ENCODE measurements at places on chromosomes 11 and 22.

DNA sequence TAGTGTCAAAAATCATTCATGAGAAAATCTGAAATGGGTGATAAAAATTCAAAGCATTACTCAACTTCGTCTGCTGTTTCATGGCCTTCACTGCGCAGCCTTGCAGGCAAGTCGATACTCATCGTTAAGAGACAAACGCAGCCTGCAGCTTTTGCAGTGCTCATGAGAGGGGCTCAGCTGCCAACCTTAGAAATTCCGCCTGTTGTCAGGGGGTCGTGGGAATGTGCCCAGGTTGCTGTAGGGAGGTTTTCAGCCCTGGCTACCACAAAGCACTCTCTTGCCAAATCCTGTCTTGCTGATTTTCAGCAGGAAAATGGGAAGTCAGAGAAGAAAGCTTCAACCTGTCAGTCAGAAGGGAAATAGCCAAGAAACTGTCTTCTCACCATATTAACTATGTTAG lies 25.4 kb upstream of the GRAMD1B start:
- no peak for DNase-seq

- DNase-seq = no peak
These were observed 24.6 kb downstream of the IGHMBP2 start for GRCh38 chr11:68928136-68928880.

DNA sequence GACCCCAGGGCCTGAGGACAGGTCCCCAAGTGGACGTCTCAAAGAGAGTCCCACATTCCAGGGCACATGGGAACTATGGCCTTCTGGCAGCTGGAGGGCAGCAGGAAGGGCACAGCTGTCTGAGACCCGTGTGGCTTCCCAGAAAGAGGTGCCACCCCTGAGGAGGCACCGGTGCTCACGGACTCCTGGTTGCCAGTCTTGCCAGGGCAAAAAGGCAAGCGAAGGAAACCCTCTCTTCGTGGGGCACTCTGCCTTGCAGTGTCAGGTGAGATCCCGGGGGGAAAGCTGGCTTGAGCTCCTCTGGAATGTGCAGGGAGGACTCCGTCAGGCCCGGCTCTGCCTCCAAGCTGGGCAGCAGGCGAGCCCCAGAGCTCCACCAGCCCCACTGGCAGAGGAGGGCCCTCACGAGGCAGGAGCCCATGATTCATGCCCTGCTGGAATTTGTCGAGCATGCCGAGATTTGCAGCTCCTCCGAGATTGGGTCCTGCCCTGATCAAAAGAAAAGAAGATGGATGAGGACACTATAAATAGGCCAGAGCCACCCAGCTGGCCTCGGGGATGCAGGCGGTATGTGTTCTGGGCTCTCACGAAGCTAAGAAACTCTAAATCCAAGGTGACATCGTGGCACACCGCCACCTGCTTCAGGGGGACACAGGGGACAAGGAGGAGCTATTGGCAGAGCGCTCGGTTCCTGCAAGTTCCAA lies 9.9 kb upstream of the CELSR1 start:
- DNase-seq = peak; percentile 91

- DNase-seq = no peak
These were observed 99.1 kb upstream of the MTNR1B start for GRCh38 chr11:92870196-92870832.

- DNase-seq = no peak
These were observed 10.9 kb upstream of the YWHAH start for GRCh38 chr22:31933406-31933805.

- no peak for DNase-seq
These were observed 8.3 kb downstream of the SRSF8 start for GRCh38 chr11:95074792-95075563.

DNA sequence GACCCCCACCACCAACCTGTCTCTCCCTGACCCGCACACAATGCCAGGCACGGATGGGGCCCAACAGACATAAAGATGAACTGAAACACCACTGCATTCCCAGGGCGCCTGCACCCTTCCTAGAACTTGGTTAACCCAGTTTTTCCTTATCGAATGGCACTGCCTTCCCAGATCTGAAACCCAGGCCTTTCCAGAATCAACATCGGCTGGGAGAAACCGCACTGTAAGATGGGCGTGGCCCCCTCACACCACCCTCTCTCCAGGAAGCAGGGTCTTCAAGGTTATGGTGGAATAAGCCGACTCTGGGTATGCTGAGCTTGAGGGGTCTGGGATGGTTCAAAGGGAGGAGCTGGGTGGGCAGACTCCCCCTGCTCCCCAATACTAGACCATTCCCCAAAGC lies 23.1 kb downstream of the LRFN4 start:
- no peak for DNase-seq

DNA sequence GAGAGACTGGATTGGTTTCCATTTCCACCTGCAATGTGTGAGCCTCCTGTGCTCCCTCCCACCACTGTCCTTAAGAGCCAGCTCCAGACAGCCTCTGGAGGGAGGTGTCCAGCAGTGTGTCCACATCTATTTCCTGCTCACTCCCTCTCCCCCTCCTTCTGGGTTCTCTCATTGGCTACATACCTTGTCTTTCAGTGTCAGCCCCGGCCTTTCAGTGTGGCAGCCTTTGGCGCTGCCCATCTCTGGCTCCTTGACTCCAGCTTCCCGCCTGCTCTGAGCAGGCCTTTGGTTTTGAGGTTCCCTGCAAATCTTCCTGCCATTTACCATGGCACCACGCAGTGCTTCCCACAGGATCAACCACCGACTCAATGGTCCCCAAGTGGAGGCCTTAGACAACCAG lies 19.0 kb upstream of the PTPRJ start:
- DNase-seq = no peak

- peak; percentile 82 for DNase-seq
These were observed 658 bp upstream of the ARFGAP2 start for GRCh38 chr11:47177229-47177845.

DNA sequence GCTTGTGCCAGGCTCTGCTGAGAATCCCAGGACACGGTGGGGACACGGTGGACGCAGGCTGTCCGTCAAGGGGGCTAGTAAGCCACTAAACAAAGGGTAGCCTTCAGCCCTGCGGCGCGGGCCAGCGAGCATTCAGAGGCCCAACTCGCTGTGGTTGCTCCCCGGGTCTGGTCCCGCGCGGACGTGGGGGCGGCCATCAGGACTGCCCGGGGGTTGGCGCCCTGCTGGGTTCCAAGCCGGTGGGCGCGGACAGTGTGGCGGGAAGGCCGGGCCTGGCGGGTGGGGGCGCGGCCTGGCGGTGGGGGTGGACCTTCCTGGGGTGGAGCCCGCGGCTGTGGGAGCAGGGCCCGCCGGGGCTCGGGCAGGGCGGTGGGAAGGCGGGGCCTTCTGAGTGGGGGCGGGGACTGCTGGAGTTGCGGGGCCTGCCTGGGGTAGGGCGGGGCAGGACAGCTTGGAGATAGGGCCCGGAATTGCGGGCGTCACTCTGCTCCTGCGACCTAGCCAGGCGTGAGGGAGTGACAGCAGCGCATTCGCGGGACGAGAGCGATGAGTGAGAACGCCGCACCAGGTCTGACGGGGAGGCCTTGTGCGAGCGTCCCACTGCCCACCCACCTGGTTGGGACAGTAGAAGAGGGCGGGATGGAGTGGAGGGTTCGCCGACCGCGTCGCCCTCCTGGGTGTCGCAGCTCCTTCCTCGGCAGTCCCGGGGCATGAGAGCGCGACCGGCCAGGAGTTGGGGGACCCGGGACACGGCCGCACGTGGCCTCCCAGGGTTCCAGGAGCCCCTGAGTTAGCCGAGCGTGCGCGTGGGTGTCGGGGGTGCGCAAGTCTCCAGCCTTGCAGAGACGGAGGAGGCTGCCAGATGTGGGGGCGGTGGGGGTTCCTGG lies at the start of gene SERHL2:
Gene SERHL2, plus strand, starts transcription at position 482 of the 887 bp plus-strand sequence. Its CDS starts 65 bp downstream, at position 547.
- DNase-seq = peak; percentile 79

DNA sequence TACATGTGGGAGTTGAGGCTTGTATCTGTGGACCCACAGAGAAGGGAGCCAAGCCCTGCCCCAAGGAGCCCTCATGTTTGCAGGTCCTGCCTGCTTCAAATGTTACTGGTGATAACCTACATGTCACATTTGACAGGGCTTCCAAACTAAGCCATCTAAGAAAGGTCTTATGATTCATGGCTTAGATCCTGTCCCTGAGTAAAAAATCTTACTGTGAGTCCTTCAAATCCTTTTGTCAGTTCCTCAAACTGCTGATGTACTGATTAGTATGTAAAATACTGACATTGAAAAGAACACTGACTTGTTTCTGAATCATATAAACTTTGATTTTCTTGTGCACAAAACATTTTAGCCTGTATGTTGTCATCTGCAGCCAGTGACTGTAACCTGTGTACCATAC lies 1.0 kb upstream of the PANX1 start:
- DNase-seq = no peak

DNA sequence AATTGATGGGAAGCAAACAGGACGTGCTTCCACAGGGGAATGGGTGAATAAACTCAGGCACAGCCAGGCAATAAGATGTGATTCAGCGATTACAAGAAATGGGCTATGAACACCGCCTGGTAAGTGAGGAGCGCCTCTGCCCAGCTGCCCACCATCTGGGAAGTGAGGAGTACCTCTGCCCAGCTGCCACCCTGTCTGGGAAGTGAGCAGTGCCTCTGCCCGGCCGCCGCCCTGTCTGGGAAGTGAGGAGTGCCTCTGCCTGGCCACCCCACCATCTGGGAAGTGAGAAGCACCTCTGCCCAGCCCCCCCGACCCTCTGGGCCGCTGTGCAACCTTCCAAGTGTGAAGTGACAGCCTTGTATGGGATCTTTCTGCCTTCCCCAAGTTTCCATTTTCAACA lies 73.2 kb upstream of the PRR5 start:
- no peak for DNase-seq

GRCh38 chr11:7635708-7636107 lies 37.6 kb downstream of the CYB5R2 start:
- DNase-seq = no peak

- no peak for DNase-seq
These were observed 79.0 kb upstream of the VSTM5 start for GRCh38 chr11:93929407-93929806.

DNA sequence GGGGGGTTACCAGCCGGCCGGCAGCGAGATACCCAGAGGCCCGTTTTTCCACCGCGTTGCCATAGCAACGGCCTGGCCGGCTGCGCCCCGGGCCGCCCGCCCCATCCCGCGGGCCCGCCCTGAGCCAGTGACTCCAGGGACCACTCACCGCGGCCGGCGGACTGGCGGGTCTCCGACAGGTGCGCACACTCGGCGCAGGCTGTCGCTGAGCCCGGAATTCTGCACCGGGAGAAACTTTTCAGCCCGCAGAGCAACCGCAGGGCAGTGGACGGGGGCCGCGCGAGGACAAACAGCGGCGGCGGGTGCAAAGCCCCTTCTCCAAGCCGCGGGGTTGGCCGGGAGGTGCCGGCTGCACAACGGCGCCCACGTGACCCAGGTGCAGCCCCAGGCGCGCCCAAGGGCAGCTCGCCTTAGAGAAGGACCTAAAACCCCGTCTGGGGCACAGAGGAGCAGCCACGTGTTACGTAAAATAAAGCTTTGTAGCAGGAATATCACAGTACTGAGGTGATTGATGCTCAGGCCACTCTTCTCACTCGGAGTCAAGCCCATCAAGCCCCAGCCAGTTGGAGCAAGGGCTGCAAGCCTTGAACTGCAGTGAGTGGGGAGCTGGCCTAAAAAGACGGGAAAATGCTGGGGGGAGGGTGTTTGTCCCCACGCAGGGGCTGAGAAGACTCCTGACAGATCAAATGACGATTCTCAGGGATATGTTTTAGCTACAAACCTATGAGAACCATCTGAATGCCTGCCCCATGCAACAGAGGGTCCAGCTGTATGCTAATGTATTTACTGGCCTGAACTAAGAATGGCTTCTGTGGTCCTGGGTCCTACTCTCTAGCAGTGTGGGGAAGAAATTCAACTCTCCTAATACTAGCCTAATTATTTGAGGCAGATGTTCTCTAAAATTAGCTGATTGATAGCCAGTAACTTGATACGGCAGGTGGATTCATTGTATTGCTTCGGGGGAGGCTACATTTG lies at the start of gene STK33:
Gene STK33, minus strand, starts transcription at position 294 of the 975 bp plus-strand sequence. CDS start 119,323 bp downstream, outside the sequence.
- DNase-seq = no peak

GRCh38 chr11:69195824-69196782 lies 40.4 kb downstream of the SMIM38 start:
- no peak for DNase-seq

GRCh38 chr11:119120639-119121007 lies 757 bp upstream of the HINFP start:
- DNase-seq = peak; percentile 38

DNA sequence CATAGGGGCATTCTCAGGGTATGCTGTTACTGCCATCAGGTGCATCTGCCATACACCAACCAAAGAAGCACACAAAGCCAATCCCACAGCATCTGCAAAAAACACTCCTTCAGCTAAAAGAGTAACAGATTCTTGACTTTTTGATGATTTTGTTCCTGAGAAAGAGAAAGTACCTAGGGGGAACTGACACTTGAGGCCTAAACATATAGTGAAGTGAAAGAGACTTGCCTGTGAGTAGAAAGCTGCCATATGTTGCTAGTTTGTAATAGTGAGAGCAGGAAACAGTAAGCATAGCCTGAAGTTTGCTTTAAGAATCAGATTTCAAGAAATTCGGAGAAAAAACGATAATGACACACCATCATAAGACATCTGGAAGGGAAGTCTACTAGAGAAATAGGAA lies 97.9 kb upstream of the CTSC start:
- no peak for DNase-seq

DNA sequence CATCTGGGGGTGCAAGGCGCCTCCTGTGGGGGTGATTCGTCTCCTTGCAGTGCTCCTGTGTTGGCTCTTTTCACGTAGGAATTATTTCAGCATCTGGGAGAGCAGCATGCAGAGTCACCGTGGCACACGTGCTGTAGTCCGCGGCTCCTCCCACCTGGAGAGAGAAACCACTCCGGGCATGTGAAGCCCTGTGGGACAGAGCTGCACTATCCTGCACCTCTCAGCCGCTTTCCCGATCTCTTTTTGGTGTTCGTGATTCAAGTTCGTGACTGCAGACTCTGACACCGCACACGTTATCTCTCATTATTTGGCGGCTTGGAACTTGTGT lies 394.6 kb downstream of the TBC1D22A start:
- DNase-seq = no peak

DNA sequence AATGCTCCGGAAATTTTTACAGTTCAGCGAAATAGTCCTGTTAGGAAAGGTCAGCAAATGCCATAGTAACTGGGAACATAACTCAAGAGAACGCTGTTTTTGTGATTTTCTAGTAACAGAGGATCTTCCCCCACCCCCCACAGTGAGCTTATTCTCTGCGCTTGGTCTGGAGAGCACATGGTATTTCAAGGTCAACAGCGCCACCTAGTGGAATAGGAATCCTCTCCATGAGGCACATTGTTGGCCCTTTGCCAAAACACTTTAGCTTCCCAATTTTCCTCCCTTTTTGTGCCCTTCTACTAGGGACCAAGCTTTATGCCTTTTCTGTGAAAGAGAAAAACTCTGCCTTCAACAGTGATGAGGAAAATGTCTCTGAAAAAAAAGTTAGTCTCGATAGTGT lies 13.2 kb upstream of the OR4C12 start:
- peak; percentile 43 for DNase-seq

- no peak for DNase-seq
These were observed 17.9 kb upstream of the PDE3B start for GRCh38 chr11:14625586-14626205.

GRCh38 chr11:128695539-128696221 lies 1.8 kb downstream of the FLI1 start:
- no peak for DNase-seq

DNA sequence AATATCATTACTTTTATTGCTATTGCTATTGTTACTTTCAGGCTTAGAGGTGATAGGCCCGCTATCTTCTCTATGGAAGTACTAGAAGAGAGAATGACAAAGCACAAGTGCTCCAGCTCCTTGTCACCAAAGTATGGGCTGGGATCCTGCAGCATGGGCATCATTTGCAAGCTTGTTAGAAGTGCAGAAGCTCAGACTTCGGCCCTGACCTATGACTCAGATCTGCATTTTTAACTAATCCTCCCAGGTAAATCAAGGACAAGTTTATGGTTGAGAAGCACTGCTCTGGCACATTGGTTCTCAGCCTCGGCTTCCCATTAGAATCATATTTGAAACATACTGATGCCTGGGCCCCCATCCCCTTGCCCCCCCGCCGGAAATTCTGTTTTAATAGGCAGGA lies 8.6 kb upstream of the ENDOD1 start:
- DNase-seq = no peak

All from HFFc6 (cell line).